CD4-positive, alpha-beta T cell treated with Interleukin-4 for 4 hours (primary cell): ENCODE measurements at places on chromosomes 12 and 14.

DNA sequence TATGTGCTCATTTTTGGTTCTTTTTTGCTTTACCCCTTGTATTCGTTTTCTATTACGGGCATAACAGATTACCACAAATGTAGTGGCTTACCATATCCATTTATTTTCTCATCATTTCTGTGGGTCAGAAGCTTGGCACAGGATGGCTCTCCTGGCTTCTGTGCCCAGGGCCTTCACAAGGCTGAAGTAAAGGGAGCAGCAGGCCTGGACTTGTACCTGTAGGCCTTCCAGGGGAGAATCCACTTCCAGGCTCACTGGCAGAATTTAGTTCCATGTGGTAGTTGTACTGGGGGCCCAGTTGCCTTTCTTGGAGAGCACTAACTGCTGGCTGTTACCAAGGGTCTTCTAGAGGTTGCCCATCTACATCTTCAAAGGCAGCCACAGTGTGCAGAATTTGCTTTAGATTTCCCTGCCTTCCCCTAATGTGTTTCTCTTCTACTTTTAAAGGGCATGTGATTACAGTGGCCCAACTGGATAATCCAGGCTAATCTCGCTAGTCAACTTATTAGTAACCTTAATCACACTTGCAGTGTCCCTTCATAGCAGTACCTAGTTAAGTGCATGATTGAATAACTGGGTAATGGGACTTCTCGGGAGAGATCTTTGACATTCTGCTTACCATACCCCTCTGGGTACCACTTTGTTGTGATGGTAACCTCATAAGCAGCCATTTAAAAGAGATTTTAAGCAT, 67.0 kb downstream of the CRADD start:
- no peak for DNase-seq

DNA sequence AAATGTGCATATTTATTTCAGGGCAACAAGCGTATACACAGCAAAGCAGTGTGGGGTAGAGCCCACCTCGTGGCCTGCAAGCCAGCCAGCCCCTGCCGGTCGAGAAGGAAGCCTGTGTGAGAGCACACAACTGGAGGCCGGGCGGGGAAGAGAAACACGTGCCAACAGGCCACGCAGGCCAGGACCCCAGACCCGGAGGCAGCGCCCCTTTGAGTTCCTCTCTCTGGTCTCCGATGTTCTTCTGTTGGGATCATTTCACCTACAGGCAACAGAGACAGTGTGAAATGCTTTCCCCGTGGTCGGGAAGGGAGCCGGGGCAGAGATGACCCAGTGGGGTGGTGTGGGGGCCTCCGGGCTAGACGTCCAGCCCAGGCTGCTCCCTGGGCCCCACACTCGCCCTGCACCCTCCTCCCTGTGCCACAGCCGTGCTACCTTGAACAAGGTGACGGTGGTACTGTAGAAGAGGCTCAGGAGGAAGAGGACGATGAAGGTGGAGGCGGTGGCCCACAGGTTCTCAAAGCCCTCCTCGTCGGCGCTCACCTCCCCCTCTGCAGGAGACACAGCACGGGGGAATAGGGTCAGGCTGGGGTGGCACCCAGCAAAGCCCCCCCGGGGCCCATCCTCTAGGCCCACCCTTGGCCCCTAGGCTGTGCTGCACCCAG, 325.5 kb downstream of the TMEM121 start:
- DNase-seq = no peak

DNA sequence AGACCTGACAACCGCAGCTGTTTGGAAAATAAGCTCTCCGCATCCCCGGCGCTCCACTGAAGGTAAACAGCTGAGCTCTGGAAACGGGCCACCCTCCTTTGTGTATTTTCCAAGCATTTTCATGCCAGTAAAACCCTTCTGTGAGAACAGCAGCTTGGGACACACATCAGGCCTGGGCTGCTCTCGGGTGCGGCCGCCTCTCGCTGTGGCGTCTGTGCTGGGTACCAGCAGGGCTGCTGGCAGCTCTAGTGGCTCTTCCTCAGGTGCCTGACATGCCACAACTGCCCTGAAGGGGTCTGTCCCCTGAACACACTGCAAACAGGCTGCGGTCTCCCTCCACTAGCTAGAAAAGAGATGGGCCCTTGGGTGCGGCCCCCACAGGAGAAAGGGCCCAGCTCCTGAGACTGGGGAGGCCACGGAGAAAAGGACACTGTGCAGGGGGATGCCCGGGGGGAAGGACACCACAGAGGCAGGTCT, 96.3 kb downstream of the ITPK1 start:
- no peak for DNase-seq

- peak; percentile 65 for DNase-seq
Observed at GRCh38 chr14:21860172-21860571, 186.6 kb upstream of the OR4E1 start.
